ENCODE measurements at places on chromosomes 3 and 15.

DNA sequence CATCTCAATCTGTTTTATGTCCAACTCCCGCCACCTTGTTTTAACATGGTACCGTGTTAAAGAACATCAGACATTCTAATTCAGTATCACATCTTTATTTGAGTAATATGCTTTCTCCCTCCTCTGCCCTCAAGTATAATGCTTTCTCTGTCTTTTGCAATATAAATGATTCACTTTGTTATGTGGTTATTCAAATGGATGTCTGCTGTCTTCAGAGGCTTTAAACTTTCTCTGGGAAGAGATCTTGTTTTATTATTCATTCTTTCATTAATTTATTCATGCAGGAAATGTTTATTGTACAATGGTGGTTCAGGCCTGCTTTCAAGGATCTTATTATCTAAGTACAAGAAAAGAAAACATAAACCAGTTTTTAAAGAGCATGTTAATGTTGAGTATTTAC lies 57.1 kb downstream of the RAP2B start:
- no peak for DNase-seq

- no peak for DNase-seq
These were observed 39.0 kb downstream of the U2SURP start for GRCh38 chr3:143040261-143040879.

GRCh38 chr15:51119120-51119519 lies 24.4 kb upstream of the TNFAIP8L3 start:
- DNase-seq, result no peak

- no peak for DNase-seq
These were observed 33.2 kb upstream of the GOLGA8B start for GRCh38 chr15:34616613-34617012.

DNA sequence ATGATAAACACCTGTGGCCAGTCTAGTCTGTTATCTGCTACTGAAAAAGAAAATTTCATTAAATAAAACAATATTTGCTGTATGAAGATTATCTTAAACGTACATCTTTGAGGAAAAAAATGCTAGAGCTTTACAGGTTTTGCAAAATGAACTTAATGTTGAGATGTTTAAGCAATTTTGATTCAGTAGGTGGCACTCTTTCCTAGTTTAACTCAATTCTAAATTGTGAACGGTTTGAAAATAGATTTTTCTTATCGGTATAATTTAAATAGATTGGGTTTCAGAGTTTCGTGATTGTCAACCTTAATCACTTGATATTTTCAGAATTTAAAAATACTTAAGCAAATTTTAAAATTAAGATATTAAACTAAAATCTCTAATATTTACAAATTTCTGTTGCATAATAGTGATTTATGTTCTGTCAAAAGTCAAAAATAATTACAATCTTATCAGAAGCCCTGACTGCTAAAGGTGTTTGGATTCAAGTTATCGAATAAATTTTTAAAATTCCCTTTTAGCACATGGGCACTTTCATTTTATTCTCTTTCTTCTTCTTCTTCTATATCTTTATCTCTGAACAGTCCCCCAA lies 7.0 kb upstream of the RNF111 start:
- DNase-seq, result peak; percentile 12

DNA sequence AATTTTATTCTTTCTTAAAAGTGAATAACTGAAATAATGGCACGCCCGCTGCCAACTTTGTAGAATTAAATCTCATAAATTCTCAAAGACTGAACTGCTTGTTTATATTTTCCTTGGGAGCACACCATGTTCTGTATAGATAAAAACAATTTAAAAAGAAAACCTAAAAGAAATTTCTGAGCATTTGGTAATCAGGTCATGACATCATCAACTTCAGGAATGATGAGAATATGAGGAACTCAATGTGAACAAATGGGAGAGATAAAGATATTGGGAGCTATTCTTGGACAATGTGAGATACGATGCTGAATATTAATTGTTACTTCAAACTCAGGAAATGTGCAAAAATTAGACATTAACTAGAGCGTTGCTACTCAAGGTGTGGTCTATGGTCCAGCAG lies 10.0 kb upstream of the VGLL3 start:
- no peak for DNase-seq

- DNase-seq, result no peak
These were observed 168.2 kb downstream of the PEAK1 start for GRCh38 chr15:77251662-77252061.

- no peak for DNase-seq
These were observed 106.5 kb downstream of the ASB7 start for GRCh38 chr15:100708916-100709315.

DNA sequence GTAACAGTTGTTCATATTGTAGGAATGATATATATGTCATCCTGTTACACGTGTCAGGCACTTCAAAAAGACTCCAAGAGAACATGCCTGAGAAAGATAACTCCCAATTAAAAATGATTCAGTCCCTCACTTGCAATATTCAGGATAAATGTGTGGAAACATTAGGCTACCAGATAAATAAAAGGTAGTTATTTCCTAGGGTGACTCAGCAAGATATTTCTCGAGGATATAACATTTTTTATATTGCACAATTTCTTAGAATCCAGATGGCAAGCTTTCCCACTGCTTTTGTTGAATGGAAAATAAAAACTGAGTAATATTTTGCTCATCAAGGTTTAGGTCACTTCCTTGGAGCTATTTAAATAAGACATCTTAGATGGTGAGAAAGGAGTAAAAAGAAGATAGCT lies 181.4 kb downstream of the GAP43 start:
- DNase-seq, result no peak
